ENCODE measurements at places on chromosomes 16 and 17. TPM values are rescaled to one million over a fixed set of nuclear protein-coding genes. Genes with fewer than 3 reads are reported as not detected.

ADGRG3 gene
- total RNA-seq = 2.5 TPM

CCL2 gene
- 25.5 TPM for total RNA-seq

VEZF1 gene
- total RNA-seq = 31.2 TPM

TMEM92 gene
- total RNA-seq = 0.20 TPM

SPN gene
- total RNA-seq = 2.8 TPM

DNA sequence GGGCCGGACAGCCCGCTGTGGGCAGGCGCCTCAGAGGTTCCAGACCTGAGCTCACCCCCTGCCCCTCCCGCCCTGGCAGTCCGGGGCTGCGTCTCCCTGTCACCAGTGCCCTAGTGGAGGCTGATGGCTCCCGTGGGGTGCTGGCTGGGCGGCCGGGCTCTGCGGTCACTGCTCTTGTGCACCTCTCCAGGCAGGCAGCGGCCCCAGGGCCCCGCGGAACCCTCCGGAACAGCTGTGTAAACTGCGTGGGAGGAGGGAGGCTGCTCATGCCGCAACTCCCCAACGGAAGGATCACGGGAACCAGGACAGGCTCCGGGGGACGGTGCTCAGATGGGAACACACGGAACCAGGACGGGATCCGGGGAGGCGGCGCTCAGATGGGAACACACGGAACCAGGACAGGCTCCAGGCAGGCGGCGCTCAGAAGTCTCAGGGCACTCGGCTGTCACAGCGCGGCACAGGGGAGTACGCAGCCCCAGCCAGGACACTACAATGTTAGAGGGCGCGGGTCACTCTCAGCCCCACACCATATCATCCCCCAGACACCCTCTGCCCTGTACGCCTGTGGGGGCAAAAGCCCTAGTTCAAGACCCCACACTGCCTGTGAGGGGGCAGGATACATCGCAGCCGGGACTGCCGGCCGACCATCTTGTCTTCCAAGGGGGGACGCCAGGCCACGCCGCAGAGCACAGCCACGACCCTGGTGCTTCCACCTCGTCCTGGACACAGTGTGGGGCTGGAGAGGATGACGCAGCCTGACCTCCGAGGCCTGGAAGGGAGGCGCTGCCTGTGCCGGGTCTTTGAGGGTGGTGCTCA is 74.0 kb upstream of the GNG13 start:
- DNase-seq = no peak

- no peak for DNase-seq
These were observed 362 bp downstream of the KLHDC4 start for GRCh38 chr16:87765473-87765775.

DNA sequence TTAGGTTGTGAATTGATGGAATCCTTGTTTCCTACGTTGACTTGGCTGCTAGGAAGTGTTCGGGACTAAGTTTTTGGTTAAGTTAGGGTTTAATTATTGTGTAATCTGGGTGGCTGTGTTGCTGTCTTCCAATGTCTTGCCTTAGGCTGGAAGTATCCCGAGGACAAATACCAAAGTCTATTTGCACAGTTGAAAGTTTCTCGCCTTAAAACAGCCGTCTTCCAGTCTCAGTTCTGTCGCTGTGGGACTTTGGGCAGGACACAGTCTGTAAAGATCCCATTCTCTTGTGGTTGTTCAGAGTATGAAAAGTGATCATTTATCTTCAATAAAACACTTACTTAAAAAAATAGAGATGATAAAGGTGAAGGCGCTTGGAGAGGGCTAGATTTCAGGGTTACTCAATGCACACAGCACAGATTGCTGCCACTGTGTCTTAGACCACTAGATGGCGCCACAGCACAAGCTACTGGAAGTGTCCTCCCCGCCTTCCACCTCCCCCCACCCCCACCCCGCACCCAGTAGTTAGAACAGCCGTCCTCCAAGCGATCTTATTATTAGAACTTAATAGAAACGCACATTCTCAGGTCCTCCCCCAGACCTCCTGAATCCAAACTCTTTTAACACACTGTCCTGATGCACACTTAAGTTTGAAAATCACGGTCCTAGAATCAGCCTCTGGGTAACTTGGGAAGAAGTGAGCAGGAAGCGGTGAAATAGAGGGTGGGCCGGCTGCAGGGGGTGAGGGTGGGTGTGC is 45.8 kb downstream of the AKAP1 start:
- DNase-seq = peak; percentile 26

- DNase-seq = peak; percentile 45
These were observed 10.4 kb downstream of the PRR11 start for GRCh38 chr17:59165933-59166342.

GRCh38 chr16:57165938-57166337 is 19.9 kb downstream of the PSME3IP1 start:
- DNase-seq = no peak

DNA sequence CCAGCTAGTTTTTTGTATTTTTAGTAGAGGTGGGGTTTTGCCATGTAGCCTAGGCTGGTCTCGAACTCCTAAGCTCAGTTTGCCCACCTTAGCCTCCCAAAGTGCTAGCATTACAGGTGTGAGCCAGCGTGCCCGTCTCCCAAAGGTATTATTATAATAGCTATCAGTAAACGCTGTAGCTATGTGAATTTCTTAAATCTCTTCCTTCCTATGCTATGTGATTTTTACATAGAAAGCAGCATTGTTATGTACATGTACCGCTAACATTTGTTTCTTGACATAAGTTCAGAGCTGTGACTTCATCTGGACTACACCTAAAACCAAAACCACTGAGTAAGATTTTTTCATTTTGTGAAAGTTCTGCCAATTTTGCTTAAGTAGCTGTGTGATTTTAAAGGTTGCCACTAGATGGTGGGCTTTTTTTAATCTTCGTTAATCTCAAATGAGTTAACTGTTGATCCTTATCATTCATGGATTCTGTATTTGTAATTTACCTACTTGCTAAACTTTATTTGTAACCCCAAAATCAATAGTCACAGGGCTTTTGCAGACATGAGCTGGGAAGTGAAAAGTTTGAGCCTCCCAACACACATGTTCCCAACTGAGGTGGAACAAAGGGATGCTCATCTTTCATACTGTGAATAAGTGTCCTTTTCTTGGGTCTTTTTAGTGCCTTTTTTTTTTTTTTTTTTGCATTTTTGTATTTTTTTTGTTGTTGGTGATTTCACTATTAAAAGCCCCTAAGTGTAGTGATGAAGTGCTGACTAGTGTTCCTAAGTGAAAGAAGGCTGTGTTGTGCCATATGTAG is 21.9 kb downstream of the PRKAR1A start:
- DNase-seq = peak; percentile 53

DNA sequence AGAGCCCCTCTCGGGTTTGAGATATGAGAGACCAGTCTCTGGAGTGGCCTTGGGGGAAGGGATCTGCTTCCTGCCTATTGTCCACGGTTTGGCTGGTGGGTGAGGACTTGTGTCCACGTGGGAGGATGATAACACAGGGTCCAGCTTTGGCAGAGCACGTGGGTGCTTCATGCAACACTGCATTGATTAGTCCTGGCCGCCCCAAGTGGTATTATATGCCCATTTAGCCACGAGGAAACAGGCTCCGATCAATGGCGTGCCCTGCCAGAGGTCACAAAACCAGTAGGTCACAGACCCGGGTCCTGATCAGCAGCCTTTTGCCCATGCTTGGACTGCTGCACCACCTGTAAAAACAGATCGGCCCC is 141.6 kb downstream of the RGS9 start:
- DNase-seq = no peak

DNA sequence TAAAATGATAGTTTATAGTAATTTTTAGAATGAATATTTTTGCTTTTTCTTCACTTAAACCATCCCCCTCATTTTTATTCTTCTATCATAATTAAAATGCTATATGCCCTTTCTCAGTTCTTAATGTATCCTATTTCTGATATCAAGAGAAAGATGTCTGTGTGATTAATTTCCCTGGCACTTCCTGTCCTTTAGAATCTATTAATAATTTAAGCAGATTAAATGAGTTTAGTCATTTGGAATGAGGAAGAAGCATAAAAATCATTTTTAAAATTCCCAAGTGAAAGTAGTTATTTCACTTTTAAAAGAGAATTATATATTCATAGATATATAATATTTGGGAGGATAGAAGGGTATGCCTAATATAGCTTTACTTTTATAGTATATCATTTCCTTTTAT is 27.8 kb upstream of the CDR2 start:
- DNase-seq = no peak

DNA sequence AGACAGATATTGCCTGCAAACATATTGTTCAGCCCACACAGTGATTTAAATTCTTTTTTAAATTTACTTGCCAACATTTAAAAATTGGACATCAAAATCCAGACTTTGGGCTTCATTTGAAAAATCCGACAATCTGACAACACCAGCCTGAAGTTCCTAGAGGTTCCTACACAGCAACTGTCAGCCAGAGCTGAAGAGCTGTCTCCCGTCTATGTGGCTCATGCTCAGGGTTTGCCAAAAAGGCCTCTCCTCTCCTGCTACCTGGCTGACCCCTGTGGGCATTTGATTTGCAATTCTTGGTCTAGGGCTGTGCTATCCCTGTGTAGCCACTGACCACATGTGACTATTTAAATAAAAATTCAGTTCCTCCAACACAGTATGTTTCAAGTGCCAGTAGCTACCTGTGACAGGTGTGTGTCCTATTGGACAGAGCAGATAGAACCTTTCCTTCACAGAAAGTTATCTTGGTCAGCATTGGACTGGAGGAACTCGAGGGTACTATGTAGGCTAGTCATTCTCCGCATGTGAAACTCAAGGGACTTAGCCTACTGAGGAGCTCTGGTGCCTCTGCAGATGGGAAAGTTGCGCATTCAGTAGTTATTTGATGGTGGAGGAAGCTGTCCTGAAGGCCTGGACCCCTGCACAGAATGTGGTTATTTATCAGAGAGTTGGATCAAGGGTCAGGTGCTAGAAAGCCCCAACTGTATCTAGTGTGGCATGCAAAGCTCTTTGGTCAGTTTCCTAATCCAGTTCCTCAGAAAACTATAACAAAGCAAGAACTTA is 2.7 kb downstream of the LYRM1 start:
- no peak for DNase-seq

DNA sequence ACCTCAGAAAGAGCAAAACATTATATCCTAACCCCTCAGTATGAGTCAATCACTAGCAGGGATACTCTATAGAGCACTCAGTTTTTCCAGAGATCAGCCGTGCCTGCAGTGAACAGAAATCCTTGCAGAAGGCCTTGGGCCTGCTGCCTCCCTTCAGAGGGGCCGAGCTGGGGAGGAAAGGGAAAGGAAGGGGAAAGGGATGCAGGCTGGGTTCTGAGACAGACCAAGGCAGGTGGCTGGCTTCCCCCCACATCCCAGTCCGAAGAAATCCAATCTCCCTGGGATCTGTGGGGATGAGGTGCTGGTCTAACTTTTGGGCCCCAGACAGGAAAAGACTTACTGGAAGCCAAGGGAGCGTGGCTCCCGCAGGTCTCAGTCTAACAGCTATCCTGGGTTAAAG is 25.3 kb downstream of the SRL start:
- DNase-seq = no peak

DNA sequence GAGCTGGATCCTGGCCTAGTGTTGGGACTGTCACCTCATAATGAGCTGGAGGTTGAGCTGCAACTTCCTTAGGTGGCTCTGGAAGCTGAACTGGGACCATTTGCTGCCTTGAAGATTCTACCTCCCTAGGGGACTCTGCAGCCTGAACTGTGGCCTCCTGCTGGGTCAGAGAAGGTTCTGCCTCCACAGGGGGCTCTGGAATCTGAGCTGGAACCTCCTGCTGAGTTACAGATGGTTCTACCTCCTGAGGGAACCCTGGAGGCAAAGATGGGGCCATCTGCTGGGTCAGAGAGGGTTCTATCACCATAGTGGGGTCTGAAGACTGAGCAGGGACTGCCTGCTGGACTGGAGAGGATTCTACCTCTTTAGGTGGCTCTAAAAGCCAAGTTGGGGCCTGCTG is 46.6 kb upstream of the NF1 start:
- no peak for DNase-seq

DNA sequence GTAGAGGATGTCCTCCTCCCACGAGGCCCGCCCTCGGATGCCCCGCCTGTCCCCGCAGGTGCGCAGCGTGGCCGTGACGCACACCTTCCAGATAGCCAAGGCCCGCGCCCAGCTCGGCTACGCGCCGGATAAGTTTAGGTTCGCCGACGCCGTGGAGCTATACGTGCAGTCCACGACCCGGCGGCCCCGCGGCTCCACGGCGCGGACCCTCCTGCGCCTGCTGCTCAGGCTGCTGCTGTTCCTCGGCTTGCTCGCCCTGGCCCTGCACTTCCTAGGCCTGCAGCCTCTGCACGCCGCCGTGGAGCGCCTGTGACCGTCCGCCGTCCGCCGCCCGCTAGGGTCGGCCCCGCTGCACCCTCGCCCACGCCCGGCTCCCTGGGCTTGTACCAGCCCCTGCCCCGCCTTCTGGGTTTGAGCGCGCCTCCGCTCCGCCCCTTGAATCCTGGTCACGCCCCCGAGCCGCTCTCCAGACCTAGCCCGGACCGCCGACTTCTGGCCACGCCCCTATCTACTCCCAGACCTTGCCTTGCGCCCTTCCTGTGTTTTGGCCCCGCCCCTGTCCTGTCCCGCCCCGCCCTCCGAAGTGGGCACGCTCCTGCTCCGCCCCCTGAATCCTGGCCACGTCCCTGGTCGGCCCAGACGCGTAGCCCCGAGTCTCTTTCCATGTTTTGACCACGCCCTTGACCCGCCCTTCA is 15.8 kb upstream of the EEF2K start:
- DNase-seq = peak; percentile 78

DNA sequence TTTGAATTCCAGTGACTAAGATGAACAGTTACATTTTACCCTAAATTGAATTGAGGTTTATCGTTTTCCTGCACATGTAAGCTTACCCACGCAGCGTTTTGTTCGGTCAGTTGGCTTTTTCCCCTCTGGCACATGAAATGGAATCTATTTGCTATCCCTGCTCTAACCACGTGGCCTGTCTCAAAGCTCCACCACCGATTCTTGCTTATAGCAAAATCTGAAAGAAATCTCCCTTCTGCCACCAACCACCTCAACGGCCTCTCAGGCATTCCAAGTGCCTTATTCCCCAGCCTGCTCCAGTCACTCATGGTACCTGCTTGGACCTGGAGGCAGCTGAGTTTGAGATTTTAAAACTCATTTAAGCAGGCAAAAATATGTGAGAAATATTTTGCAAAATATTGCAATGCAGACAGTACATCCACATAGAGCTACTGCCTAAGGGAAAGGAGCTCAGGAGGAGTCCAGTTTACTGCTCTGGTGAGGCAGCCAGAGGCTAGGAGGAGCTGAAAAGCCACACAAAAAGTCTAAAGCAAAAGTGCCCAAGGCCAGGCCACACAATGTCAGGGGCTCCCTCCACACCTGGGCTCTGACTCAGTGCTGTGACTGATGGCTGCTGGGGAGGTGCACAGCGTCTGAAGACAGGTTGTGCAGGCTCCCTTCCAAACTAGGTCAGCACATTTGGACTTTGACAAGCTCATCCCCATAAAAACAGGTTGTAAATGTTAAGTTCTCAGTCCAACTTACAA is 26.4 kb downstream of the ARHGAP17 start:
- DNase-seq = peak; percentile 19

DNA sequence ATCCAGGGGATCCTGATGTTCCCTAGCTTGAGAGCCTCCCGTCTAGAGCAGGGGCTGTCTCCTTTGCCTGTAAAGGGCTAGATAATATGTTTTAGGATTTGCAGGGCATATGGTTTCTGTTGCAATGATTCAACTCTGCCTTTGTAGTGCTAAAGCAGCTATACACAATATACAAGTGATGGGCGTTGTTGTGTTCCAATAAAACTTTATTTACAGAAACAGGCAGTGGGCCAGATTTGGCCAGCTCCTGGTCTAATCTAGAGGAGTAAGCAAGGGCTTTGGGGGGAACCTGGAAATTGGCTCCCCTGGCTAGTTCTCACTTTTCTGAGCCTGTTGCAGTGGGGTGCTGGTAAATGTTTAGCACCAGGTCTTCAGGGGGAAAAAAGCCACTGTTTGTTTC is 13.8 kb downstream of the WWOX start:
- DNase-seq = no peak

All from skin of body (tissue), 3 donors.